ENCODE measurements at places on chromosomes 13 and 19.

DNA sequence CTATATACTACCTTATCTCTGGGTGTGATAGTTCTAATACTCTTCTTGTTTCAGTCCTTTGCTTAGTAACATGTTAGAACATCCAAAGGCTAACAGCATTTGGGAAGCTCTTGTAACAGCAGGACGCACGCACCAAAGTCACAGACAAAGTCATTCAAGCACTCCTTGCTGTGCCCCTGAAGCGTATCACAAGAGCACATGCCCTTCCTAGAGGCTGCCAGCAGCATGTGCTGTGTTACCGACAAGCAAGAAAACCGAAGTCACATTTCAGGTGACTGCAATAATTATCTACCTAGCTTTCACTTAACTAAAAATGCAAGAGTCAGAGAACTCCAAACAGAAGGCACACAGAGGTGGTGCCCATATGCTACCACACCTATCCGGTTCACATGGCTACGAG, 194.1 kb downstream of the KLF12 start:
- DNase-seq = no peak

GRCh38 chr13:80305737-80306136, 35.2 kb downstream of the SPRY2 start:
- no peak for DNase-seq

- DNase-seq = no peak
Observed at GRCh38 chr13:95604556-95604915, 40.0 kb downstream of the DZIP1 start.

DNA sequence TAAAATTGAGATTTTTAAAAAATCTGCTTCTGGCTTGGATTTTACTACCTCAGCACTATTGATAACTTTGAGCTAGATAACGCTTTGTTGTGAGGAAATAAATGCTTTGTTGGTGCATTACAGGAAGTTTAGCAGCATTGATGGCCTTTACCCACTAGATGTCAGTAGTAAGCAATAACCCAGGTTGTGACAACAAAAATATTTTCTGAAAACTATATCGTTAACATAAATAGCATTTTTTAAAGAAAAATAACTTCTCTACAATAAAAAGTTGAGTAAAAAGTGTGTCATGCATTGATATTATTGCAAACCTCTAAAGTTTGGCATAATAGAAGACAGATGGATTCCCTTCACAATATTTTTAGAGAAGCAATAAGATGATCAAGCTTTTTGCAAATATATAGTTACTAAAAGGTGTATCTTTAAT, 1246.5 kb downstream of the UQCRFS1 start:
- DNase-seq = peak; percentile 2

DNA sequence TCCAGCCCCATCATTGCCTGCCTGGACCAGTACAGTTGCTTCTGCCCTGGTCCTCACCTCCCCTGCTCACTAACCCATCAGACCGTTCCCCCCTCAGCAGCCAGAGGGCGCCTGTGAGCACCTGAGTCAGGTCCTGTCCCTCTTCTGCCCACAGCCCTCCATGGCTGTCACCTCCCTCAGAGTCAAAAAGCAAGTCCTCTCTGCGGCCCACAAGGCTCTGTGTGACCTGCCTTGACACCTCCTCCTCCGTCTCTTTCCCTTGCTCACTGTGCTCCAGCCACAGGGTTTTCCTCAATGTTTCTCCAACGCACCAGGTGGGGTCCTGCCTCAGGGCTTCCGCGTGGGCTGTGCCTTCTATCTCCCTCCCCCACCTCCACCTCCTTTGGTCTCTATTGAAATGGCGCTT, 29.4 kb upstream of the PTPRS start:
- peak; percentile 54 for DNase-seq

DNA sequence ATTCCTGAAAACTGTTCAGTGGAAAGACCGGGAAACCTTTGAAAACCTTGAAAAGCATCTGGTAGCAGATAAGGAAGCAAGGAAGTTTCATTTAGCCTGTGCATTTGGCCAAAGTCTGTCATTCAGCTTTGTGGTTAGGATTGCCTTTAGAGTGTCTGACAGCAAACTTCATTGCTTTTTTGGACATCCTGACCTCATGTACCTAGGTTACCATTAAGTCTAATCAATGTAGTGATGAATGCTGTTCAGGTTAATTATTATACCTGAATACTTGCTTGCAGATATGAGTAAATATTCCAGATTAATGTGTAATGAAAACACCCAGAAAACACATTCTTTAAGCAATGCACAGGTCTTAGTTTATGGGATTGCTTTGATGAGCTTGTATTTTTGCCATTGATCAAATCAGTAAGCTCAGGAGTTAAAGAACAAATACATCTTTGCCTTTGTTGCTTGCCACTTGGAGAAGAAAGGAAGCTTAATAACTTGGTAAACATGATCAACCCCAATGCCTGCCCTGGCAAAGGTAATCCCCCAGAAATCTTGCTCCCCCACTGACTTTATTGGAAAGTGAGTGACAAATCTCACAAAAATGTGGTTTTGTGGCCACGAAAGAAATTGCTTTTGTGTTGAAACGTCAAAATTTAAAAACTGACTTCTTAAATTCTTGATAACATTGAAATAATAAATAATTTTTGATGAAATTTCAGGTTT, 87.4 kb downstream of the SLC15A1 start:
- DNase-seq = no peak

DNA sequence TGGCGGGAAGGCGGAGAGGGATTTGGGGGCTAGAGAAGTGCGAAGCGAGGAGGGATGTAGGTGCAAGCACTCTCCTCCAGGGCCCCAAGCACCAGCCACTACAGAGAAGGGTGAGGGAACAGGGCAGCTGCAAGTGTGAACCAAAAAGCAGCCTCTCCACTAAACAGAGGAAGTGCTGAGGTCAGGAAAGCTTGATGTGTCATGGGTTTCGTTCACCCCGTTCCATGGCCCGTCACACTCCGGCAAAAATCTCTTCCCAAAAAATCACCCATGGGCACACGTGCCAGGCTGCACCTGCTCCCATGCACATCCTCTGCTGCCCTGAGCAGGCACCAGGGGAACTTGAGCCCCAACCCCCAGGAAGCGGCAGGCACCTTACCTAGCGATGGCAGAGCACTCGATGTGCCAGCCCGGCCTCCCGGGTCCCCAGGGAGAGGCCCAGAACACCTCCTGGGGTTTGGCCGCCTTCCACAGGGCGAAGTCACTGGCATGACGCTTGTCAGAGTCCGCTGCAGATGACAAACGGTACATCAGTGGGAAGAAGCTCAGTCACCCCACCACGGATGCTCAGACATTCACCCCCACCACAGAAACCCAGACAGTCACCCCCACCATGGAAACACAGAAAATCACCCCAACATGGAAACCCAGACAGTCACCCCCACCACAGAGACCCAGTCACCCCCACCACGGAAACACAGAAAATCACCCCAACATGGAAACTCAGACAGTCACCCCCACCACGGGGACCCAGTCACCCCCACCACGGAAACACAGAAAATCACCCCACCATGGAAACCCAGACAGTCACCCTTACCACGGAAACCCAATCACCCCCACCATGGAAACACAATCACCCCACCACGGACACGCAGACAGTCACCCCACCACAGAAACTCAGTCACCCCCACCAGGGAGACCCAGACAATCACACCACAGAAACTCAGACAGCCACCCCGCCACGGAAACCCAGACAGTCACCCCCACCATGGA, 29.0 kb downstream of the CARS2 start:
- no peak for DNase-seq

DNA sequence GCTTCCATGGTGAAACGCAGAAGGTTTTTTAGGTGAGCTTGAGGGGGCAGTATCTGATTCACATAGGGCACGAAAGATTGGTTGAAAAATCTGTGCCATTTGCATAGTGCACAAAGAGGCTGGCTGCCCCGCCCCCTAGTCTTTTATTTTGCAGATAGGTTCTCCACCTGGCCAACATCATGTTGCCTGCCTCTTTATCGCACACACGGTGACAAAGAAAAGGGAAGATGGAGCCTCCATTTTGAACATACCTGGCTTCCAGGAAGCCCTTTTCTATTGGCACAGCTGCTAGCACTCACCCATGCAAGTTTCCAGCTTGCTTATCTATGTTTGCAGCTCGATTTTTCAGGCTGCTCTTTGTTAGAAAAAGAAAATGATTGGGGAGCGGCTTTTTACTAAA, 316.2 kb upstream of the KLHL1 start:
- DNase-seq = no peak

DNA sequence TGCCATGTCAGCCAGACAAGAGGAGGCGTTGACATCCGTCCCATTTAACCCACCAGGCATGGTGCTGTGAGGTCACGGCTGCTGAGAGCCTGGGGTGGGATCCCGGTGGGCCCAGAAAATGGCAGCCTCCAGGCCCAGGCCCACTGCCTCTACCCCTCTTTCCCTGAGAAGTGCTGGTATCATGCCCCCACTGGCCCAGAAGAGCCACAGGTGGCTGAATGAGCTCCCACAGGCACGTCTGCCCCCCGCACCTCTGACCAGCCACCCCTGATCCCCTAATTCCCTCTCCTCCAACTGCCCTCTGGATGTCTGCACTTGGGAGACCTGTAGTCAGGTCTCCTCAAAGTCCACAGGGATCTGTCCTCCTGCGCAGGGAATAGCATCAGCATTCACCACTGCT, 37.3 kb upstream of the KCTD15 start:
- DNase-seq = no peak
